ENCODE measurements at places on chromosomes 7 and 10.

- DNase-seq: no peak
Observed at GRCh38 chr7:55121249-55121648, 102.4 kb downstream of the EGFR start.

DNA sequence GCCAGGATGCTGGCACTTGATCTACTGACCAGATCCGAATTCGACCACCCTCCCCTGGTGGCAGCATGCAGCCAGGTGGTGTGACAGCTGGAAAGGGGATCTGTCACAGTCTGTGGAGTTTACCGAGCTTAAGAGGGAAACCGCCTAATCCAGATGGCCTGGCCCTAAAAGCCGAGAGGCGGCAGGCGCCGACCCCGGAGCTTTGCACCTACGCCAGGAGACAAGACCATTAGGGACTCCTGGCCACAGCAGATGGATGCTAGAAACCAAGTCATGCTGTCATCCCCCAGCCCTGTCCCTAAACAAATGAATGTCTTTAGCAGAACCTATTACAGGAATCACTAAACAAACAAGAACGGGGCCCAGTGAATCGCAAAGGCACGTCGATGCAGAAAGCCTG lies 27.7 kb downstream of the RCC1L start:
- DNase-seq: no peak

DNA sequence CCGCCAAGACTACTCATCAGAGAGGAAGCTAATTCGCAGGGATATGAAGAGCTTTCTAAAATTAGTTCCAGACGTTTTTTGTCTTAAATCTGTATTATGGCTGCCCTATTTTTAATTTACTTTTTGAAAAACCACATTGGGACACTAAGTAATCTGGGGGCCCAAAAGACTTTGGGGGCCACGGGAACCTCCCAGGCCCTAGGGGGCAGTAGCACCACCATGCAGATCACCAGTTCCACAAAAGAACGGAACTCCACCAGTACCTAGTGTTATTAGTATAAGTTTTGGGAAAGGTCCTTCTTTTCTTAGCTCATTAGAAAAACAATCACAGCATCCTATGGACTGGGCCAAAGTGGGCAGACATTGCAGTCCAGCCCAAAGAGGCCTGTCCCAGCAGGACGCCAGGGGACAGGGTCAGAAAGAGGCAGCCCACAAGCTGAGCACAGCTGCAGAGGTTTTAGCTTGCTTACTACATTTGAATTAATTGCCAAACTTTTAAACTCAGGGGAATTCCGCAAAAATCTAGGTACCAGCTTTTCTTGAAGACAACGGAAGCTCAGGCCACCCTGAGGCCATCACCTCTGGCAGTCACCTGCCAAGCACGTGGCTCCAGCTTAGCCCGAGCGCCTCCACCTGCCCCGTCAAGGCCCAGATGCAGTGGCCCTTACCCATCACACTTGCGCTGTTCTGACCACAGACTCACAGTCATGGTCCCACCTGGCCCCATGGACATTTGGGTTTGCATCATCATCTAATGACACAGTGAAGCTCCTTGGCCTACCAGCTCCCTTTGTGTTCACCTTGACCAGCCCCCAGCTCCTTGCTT lies 74.8 kb downstream of the PARP12 start:
- DNase-seq: no peak

GRCh38 chr7:12879139-12879538 lies 191.7 kb downstream of the ARL4A start:
- no peak for DNase-seq

DNA sequence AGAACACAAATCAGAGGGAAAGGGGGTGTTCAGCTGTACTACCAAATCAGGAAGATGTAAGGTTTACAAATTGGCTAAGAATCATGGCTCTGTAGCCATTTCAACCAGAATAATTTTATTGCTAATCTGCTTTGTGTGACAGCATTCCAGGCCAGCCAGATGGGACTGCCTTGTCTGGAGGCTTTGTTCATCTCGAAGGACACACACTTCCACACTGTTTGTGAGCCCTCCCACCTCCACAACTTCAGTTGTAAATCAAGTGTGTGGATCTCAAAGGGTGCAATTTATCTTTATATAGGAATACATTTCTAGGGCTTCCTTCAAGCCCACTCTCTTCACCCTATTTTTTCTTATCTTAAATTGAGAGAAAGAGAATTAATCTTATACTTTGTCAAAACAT lies 6.9 kb upstream of the OIT3 start:
- DNase-seq: no peak

DNA sequence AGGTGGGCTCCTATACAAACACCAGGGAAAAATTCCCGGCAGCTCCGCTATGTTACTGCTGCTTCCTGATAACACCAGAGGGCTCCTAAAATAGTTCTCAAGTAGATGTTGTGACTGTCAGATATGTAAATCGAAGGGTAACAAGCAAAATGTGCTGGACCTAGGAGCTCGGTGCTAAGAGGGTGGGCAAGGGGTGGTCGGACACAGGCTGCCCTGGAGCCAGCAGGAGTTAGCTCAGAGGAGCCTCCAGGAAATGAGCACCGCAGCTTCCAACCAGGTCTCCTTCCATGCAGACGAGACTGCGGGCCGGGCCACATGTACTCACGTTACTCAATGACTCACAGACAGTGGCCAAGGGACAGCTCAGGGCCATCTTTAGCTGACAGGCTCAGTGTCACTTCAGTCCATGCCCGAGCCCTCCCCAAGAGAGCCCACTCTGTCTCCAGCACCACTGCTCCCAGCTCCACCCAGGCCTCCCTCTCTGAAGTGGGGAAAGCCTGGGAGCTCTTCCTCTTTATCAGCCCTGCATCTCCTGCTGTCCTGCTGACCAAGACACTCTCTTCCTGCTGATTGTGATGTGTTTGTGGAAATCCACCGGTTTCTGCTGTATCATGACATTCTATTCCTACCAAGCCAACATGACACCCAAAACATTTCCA lies 37.2 kb upstream of the TMEM273 start:
- DNase-seq: no peak

GRCh38 chr7:126119981-126120380 lies 1132.8 kb downstream of the GRM8 start:
- no peak for DNase-seq

- no peak for DNase-seq
Observed at GRCh38 chr10:105071980-105072379, 430.9 kb downstream of the SORCS3 start.

- DNase-seq: no peak
Observed at GRCh38 chr7:152521420-152522337, 85.9 kb upstream of the KMT2C start.

DNA sequence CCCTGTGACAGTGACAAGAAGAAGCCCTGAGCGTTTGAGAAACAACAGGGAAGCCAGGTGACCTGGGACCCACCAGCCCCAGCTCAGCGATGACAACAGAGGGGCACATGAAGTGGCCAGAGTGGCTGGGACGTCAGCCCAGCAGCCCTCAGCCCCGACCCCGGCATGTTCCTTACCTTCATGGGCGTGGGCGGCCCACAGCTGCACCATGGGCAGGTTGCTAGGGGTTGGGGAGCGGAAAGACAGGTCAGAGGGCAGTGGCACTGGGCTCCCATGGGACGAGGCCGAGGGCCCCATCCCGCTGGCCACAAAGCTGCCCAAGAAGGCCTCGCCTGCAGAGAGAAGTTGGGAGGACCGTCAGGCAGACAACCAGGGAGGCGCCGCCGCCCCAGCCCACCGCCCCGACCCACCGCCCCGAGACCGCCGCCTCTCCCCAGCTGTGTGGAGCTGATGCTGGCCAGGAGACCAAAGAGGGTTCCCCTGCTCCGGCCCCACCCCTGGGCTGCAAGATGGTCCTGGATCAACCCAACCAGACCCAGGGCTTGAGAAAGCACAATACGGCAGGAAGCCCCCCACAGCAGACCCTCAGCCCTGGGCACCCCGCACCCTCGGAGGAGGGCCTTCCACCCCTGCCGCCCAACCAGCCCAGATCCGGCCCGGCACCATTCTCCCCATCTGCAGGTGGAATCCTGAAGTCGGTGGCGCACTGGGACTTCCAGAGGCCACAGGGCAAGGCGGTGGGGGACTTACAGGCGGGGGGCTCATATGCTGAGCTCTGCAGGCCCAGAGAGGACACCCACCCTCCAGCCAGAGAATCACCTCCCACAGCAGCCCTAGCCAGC lies 29.1 kb downstream of the TNRC18 start:
- DNase-seq: no peak

GRCh38 chr10:128570319-128570995 lies 444.2 kb upstream of the MKI67 start:
- DNase-seq: no peak

DNA sequence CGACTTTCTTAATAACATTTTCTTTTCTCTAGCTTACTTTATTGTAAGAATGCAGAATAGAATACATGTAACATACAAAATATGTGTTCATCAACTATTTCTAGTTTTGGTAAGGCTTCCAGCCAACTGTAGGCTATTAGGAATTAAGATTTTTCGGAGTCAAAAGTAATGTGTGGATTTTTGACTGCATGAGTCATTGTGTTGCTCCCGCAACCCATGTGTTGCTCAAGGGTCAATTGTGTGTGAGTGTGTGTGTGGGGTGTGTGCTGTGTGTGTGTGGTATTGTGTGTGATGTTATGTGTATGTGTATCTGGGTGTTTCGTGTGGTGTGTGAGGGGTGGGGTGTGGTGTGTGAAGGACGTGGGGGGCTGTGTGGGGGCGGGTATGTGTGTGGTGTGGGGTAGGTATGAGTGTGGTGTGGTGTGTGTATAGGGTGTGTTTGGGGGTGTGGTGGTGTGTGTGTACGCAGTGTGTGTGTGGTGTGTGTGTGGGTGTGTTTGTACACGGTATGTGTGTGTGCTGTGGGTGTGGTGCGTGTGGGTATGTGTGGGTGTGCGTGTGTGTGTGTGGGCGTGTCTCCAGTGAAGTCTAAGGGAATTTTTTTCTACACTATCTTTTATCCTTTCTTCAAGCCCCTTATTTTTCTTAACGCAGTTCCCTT lies 60.5 kb downstream of the RSU1 start:
- no peak for DNase-seq

DNA sequence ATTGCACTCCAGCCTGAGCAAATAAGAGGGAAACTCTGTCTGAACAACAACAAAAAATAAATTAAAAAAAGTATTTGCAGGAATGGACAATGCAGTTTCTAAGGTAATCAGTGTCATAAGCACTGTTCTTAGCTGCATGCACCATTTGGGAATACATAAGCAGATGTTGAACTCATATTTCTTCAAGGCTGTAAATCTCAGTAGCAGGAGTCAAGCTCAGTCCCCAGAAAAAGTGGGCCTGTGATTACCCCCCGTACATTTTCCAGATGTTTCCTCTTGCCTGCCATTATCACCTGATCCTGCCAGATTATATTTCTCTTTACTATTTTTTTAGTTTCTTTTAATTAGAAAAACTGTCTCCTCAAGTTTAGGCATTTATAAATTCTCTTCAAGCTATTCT lies 667.6 kb upstream of the ANKRD30A start:
- no peak for DNase-seq

DNA sequence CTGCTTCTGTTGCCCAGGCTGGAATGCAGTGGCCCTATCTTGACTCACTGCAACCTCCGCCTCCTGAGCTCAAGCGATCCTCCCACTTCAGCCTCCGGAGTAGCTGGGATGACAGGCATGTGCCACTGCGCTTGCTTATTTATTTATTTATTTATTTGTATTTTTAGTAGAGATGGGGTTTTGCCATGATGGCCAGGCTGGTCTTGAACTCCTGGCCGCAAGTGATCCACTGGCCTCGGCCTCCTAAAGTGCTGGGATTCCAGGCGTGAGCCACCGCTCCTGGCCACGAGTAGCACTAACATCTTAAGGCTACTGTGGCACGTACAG lies 70.9 kb downstream of the CARD11 start:
- no peak for DNase-seq

GRCh38 chr10:78288663-78289062 lies 255.0 kb downstream of the RPS24 start:
- DNase-seq: no peak

DNA sequence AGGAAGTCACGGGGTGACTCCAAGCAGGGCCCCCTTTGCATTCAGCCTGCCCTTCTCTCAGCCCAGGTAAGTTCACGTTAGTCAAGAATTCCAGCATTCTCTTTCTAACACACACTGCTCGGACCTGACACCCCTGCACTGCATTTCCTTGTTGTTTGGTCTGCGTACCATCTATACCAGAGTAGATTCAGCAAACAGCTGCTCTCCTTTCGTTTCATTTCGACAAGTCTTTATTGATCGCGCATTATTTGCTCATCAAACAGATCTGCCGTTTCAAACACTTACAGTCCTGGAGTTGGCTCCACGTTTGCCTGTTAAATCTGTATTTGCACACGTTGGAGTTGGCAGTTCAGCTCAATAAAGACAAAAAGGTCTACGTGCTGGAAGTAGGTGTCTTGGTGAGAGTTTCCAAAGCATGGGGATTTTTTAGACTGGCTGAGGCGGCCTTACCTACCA lies 495.1 kb downstream of the RPS24 start:
- no peak for DNase-seq

DNA sequence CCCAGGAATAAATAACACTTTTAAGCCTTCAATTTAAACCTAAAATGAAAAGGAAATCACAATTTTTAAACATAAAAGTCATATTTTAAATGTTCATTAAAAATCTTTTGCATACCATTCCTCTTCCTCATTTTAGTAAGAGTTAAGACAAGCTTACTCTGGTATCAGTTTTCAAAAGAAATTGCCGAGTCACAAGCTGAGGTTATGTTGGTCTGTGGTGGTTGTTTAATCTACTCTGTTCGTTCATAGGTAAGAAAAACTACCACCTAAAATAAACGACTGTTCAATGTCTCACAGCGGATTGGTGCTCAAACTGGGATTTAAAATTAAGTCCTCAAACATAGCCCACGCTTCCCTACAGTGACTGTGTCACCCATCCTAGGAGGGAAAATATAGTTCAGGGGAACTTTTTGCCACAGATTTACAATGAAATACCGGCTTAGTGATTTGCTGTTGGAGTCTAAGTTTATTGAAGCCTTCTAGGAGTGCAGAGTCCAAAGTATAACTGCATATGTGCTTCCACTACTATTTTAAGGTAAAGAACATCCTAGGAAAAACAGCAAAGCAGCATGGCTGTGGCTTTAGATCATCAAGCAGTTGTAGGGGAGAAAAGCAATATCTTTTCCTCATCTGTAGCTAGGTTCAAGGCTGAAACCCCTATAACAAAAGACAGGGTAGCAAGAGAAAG lies 61.1 kb downstream of the GNAT3 start:
- DNase-seq: no peak

- no peak for DNase-seq
Observed at GRCh38 chr10:81096558-81096957, 558.9 kb downstream of the SH2D4B start.

DNA sequence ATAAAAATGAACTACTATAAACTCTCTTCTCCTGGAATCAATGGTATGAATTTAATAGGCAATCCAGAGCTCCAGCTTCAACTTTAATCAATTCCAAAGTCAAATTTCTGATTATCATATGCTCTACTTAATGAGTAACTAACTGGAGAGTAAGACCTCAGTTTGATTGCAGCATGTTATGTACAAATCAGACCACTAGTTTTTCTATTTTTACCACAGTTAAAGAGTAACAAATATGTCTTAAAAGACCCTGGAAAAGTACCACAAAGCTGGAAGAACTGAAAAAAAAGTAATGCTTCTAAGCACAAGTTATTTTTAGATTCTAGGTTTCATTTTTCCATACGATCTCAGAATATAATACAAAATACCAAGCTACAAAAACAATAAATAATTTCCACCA lies 56.0 kb upstream of the TNKS2 start:
- no peak for DNase-seq
